ENCODE measurements at places on chromosomes 16 and 17. TPM values are rescaled to one million over a fixed set of nuclear protein-coding genes. Genes with fewer than 3 reads are reported as not detected.
A peak's percentile ranks its signal among the peaks of the same experiment; 100 is the strongest.

NOG gene
- 0.69 TPM for total RNA-seq

SHCBP1 gene
- 15.7 TPM for total RNA-seq

UNKL gene
- total RNA-seq, result 80.0 TPM

ARHGAP23 gene
- 109 TPM for total RNA-seq

GRCh38 chr17:43467981-43468581 is 15.7 kb upstream of the DHX8 start:
- no peak for DNase-seq
- H3K27ac ChIP-seq, result peak overlapping the region; percentile 31
- H3K4me3 ChIP-seq, result no peak overlapping the region
- H3K4me1 ChIP-seq, result peaks cover 12% of the 10 kb centered on the region

DNA sequence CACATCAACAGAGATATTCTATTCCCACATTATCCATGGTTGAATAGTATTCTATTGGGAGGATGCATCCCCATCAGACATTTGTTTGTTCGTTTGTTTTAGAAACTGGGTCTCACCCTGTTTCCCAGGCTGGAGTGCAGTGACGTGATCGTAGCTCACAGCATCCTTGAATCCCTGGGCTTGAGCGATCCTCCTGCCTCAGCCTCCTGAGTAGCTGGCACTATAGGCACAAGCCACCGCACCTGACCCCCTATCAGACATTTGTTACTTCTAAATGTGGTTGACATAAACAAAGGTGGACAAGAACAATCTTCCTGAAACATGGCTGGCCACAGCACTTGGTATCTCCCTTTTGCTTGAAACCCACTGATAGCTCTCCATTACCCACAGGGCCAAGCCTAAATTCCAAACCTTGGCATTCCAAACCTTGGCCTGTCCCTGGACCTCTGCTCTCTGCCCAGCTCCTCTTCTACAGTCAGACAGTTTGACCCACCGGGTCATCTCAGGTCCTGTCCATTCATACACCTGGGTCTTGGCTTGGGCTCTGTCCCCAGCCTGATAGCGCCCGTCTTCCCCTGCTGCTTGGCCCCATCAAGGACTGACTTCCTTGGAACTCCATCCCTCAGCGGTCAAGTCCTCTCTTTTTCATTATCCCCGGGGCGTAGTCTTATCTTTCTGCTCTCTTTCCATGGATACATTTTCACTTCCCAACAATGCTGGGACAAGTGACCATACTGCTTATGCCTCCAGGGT is 1.5 kb upstream of the PRR29 start:
- H3K4me3 ChIP-seq, result no peak overlapping the region
- no peaks in the 10 kb centered on the region for H3K27me3 ChIP-seq
- no peak overlapping the region for H3K27ac ChIP-seq
- H3K4me1 ChIP-seq, result peaks cover 56% of the 10 kb centered on the region
- peaks cover 2% of the 10 kb centered on the region for H3K36me3 ChIP-seq
- DNase-seq, result peak; percentile 41

DNA sequence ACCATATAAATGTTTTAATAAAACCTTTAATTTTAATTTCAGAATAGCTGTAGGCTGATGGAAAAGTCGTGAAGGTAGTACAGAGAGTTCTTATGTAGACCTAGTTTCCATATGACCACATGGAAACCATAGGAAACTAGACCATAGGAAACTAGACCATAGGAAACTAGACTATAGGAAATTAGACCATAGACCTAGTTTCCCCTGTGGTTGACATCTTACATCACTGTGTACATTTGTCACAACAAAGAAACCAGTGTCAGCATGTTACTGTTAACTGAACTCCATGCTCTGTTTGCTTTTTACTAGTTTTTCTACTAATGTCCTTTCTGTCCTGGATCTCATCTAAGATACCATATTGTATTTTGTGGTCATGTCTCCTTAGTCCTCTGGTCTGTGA is 14.6 kb downstream of the NUDT7 start:
- no peak overlapping the region for H3K4me3 ChIP-seq
- no peaks in the 10 kb centered on the region for H3K27me3 ChIP-seq
- no peaks in the 10 kb centered on the region for H3K36me3 ChIP-seq
- no peaks in the 10 kb centered on the region for H3K4me1 ChIP-seq

GRCh38 chr17:76151896-76152454 is 10.9 kb upstream of the FOXJ1 start:
- no peak overlapping the region for H3K4me3 ChIP-seq
- peak; percentile 60 for DNase-seq
- no peaks in the 10 kb centered on the region for H3K27me3 ChIP-seq

DNA sequence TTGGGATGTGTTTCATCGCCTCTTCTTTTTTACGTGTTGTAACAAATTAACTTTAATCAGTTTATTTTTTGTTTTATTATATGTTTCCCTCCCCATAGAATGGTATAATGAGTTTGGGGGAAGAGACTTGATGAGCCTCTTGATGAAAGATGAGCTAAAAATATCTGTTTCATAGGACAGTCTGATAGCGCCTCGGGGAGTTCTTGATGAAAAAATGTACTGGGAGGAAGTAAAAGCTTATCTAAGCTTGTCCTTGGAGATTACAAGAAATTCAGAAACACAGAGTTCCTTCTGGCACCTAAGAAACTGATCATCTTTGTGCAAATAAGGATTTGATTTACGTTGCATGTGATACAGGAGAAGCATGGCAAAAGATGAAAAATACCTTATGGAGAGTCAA is 350.2 kb upstream of the CDH8 start:
- no peak for DNase-seq
- H3K27ac ChIP-seq, result no peak overlapping the region
- no peaks in the 10 kb centered on the region for H3K27me3 ChIP-seq

MPV17L gene
- 1.4 TPM for total RNA-seq

KIF2B gene
- not detected for total RNA-seq

- no peak overlapping the region for H3K4me3 ChIP-seq
- H3K36me3 ChIP-seq, result peaks cover 81% of the 10 kb centered on the region
- DNase-seq, result no peak
- H3K4me1 ChIP-seq, result peaks cover 7% of the 10 kb centered on the region
- no peaks in the 10 kb centered on the region for H3K27me3 ChIP-seq
These were observed 8.3 kb downstream of the TSC2 start for GRCh38 chr16:2056077-2056476.

CDH15 gene
- 1.4 TPM for total RNA-seq

- H3K4me1 ChIP-seq, result peaks cover 19% of the 10 kb centered on the region
- no peak overlapping the region for H3K4me3 ChIP-seq
- no peak for DNase-seq
These were observed 28.9 kb upstream of the RPH3AL start for GRCh38 chr17:381516-381915.

Data from spleen (tissue), 13 donors.